ENCODE measurements at places on chromosomes 12 and 14.

- no peak for DNase-seq
Measured at GRCh38 chr14:95523051-95523814, 6.8 kb upstream of the SYNE3 start.

GRCh38 chr14:55130196-55130550, 1.1 kb downstream of the LGALS3 start:
- DNase-seq = no peak

GRCh38 chr14:21647380-21647779, 6.3 kb upstream of the OR4E2 start:
- DNase-seq = no peak

DNA sequence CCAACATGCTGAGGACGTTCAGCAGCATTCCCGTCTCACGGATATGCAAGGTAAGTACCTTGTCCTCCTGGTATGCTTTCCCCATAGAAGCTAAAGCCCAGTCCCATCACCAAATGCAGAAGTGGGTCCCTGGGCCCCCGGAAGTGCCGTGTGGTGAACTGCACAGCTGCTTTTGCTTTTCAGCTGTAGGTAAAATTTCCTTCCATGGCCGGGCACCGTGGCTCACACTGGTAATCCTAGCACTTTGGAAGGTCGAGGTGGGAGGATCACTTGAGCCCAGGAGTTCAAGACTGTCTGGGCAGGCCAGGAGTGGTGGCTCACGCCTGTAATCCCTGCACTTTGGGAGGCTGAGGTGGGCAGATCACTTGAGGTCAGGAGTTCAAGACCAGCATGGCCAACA, 44.1 kb downstream of the HSP90AA1 start:
- DNase-seq = no peak

DNA sequence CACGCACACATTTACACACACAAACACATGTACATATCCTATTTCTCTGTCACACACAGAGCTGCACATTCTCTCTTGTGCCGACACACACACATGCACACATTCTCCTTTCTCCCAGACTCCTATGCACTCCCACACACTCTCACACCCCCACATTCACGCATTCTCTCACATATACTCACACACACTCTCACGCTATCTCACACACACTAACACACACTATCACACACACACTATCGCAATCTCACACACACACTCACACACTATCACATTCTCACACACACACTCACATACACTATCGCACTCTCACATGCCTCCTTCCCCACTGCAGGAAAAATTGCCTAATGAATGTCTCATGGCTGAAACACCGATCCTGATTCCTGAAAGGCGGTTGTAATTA, 450.7 kb downstream of the AACS start:
- DNase-seq = no peak

GRCh38 chr14:35122696-35123387, 490 bp downstream of the PRORP start:
- no peak for DNase-seq

- DNase-seq = no peak
Measured at GRCh38 chr14:50030036-50030435, 86.3 kb downstream of the VCPKMT start.

GRCh38 chr12:27555925-27556778, 32.1 kb downstream of the PPFIBP1 start:
- DNase-seq = no peak

- no peak for DNase-seq
Measured at GRCh38 chr12:76247026-76247646, 101.1 kb downstream of the BBS10 start.

- DNase-seq = no peak
Measured at GRCh38 chr12:3326850-3327780, 163.9 kb upstream of the PRMT8 start.

DNA sequence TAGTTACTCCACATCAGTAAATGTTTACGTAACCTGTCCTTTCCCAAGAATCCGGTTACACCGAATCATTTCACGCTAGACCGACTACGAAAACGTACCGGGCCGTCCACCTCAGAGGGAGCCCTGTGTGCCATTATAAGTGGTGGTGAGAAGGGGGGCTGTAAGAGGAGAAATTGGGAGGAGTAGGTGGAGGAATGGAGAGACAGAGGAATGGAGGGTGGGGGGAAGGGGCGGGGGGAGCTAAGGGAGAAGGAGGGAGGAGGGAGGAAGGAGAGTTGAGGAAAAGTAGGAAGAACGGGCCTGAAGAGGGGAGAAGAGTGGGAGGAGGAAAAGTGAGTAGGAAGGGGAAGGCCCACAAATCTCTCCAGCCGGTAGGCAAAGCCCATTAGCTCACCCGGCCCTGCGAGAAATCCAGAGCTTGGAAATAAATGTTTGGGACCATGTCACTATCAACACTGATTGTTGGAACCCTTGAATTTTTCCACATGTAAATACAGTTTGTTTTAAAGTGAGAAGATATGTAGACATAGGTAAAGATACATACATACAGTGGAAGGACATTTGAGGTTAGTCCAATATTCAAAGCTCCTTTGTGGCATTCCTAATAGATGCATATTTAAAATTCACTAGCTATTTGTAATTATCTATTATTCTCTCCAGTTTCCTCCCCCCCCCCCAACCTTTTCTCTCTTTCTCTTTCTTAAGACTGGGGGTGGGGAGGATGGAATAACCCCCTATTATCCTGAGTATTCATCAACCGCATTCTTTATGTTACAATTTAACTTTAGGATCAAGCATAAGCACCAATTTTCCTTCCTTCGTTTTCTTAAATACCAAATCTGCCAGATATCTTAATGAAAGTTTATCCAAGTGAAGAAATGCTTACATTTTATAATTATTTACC, 2.1 kb upstream of the FOXG1 start:
- DNase-seq = no peak

GRCh38 chr14:71728386-71728785, 203.8 kb upstream of the RGS6 start:
- DNase-seq = no peak

DNA sequence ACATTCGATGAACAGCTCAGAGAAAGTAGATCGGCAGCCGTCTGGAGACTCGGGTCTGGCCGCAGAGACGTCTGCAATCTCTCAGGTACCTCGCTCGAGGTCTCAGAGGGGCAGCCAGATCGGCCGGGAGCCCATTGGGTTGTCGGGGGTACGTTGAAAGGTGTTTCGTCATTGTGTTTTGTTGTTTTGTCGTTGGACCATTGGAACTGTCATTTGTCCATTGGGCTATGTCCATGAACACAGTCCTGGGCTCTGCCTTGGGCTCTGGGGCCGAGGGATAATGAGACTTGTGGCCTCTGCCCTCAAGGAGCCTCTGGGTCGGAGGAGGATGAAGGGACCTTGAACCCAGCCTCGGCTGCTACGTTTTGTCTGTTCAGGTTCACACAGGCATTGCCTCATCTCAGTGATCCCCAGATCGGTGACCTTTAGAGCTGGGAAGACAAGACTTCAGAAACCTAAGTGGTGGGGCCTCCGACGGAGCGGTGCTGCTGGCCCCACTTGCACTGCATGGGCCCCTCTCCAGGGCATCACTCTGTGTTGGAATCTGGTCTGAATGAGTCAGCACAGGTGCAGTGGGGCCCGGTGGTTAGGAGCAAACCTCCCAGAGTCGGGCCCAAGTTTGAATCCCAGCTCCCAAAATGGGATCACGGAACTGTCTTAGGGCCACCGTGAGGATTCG, 23.6 kb upstream of the MLXIP start:
- DNase-seq = no peak

DNA sequence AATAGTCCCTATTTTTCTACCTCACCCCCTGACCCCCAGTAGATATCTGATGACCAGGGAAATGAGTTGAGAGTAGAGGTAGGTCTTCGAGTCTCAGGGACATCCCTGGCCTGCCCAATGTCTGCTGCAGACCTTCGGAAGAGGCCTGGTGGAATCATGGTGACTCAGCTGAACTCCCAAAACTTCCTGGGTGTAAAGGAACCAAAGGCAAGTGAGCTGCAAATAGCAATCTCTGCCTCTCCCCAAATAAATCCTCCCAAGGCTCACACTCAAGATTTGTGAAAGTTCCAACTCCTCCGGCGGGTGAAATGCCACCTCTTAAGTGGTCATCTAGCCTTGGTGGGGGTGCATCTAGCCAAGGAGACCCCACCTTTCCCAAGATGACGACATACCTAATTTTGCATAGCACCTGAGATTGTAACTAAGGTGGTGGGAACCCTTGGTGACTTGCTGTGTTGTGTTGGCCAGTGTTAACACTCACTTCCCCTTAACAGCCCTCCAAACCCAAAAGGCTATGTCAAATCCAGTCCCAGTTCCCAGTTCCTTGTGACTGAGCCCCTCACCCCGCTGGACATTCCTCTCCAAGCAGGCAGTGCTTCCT, 6.3 kb downstream of the ZFP36L1 start:
- no peak for DNase-seq

GRCh38 chr14:103073367-103073875, 10.6 kb upstream of the LBHD2 start:
- DNase-seq = no peak

GRCh38 chr12:86233126-86233525, 23.1 kb downstream of the MGAT4C start:
- DNase-seq = no peak

DNA sequence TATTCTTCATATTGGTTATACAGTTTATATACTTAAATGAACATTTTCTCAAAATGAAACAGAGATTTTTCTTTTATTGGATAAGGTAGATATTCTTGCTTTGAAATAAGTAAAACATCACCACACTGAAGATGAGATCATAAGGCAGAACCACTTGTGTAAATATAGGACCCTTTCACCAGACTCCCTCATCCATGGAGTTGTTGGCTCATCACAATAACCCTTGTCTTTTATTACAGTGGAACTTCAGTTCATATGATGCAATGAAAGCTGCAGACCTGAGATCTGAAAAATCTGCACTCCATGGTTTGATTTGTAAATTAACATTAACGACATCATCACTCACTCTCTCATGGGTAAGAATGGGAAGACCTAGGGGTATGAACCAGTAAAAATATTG, 51.9 kb upstream of the DBX2 start:
- DNase-seq = no peak

DNA sequence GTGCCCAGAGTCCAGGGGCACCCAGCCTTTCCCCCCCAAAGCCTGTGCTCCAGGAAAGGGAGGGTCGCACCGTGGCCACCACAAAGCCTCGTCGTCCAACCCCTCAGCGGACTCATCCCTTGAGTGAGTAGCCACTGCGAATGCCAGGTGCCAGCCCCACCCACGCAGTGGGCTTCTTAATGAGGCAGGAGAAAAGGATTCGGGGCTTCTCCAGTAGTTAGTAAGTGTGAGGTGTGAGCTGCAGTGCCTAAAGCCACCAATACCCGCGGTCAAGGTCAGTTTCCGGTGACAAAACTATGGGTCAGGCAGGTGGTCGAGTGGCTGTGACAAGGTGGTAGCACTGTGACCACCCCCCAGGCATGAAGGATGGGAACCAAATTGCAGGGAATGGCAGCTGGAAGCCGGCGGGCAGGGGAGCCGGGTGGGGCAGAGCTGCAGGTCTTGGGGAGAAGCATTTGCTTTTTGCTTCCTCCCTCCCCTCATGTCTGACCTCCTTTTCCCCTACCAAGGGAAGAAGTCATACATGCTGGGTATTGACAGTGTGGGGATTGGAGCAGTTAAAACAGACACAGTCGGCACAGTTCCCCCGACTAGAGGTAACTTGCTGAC, 8.0 kb downstream of the RAN start:
- DNase-seq = no peak

DNA sequence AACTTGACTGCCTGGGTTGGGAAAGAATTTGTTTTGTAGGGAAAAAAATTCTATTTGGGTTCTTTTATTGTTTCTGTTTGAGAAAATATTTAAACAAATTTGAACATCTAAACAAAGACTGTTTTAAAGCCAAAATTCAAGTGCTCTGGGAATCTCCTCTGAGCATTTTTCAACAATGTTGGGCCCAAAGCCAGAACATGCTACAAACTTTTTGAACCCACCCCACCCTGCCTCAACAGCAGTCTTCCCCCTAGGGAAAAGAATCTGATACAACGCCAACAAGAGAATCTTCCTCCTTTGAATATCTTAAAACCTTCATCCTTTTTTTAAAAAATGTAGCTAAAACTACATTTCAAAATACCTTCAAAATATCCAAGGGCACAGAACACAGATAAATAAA, 20.4 kb upstream of the NID2 start:
- no peak for DNase-seq

DNA sequence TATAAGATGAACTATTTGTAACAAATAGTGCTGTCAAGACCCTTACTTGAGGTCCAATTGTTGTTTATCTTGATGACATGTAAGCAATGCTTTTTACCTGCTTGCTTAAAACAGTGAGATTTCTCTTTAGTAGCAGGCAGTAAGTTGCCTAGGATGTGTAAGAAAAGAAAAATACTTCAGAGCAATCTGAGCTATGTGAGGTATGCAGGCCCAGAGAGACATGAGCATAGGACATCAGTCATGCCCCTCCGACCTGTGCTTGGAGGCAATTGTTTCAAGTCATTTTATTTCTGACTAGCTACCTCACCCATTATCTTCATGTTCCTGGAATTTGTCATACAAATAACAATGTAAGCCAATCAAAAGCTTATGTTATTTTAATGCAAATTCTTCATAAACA, 930.6 kb upstream of the FBXO33 start:
- DNase-seq = no peak

- no peak for DNase-seq
Measured at GRCh38 chr12:112598626-112599025, 179.9 kb downstream of the PTPN11 start.

DNA sequence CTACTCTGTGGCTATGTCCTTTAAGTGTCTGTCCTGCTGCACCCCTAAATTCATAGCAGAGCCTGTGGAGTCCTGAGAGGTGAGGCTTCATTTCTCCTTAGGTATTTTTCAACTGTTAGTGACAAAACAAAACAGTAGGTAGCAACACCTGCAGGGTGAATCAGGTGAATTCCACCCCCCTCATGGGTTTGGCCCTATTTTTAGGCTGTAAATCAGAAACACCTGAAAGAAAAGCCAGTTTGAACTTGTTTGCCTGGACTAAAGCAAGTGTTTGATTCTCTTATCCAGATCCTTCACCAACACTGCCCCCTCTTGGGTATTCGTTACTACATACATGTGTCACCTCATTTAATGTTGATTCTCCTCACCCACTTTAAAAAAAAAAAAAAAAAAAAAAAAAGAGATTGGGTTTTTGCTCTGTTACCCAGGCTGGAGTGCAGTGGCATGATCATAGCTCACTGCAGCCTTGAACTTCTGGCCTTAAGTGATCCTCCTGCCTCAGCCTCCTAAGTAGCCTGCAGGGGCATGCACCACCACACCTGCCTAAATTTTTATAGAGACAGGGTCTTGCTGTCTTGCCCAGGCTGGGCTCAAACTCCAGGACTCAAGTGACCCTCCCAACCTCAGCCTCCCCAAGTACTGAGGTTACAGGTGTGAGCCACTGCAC, 10.3 kb downstream of the TBPL2 start:
- DNase-seq = no peak

GRCh38 chr12:119589097-119589496, 4.5 kb upstream of the TMEM233 start:
- DNase-seq = no peak

- DNase-seq = no peak
Measured at GRCh38 chr14:95256776-95257060, 63.0 kb downstream of the CLMN start.

Measured in stimulated activated CD8-positive, alpha-beta memory T cell treated with anti-CD3 and anti-CD28 coated beads, Interleukin-2, amount 100 ng/mL, for 1 hour (primary cell).